ENCODE measurements at places on chromosomes 5 and 9.

DNA sequence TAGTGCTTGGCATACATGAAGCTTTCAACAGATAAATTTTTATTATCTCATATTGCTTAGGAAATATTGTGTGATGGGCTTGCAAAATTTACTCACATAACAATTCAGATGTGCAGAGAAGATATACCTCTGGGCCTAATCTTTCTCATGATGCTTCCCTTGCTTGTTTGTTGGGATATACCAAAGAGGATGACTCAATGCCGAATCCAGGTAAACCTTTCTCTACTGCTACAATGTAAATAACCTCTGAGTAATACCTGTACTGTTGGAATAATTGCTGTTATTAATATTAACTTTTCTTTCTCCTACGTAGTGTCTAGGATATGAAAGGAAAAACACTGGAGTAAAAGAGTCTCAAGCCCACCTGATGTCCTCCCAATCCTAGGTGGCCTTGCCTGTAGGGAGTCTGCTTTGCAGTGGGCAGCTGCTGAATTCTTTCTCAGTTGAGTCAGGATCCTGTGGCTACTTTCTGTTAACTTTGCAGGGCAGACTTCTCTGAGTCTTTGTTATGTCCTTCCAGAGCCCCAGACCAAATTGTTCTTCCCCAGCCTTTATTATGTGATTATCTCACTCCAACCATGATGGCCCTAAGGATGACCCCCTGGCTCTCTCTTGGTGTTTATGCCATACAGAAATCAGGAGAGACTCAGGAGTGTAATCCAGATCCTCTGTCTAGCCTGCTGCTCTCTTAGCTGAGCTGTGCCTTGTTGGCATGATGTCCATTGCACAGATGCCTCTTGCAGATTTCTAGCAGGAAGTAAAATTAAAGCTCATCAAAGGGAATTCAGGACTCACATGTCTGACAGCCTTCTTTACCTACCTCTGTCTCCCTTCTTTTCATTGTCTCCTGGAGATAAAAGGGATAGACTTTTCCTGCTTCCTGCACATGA, 208.1 kb downstream of the SNX18 start:
- no peak for DNase-seq

GRCh38 chr5:173853370-173854131, 34.6 kb upstream of the CPEB4 start:
- peak; percentile 95 for DNase-seq

DNA sequence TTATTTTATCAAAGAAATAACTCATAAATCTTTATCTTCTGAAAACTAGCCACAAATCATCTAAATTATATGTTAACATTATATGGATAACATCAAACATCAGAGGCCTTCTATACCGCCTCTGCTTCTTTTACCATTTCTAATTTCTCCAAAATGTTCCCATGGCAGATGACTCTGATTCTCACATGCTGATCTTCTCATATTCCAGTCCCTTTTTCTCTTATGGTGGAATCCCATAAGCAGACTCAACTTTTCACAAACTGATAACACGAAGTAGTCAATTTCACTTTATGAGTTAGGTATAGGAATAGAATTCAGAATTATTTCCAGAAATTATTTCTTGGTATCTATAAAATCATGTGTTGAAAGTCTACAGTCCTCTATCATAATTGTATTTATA, 212.3 kb downstream of the ENC1 start:
- DNase-seq = no peak

DNA sequence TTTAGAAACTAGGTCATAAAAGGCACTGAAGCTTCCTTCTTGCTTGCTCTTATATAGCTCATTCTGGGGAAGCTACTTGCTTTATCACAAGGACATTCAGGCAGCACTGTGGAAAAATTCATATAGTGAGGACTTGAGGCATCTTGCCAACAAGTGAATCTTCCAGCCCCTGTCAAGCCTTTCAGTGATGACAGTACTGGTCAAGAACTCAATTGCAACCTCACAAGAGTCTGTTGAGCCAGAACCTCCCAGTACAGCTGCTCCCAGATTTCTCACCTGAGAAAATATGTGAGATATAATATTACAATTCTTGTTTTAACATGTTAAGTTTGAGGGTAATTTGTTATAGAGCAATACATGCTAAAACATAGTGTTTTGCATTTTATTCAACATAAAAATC, 2011.0 kb upstream of the NUDT12 start:
- DNase-seq = no peak

DNA sequence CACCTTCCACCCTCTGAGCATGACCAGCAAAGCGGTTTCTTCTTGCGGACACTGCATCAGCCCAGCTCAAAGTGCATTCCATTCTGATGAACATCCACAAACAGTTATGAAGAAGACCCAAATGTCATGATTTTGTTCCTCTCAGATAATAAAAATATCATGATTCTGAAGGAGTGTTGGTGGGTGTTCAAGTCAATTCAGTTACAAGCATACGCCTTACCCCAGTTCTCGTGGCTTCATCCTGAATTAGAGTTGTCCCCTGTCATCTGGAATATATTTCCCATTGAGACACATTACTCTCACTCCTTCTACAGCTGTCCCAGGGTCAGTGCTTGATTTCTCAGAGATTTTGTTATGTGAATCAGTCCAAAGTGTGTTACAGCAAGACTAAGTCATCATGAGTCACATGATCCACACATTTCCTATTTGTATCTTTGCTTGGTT, 325.4 kb downstream of the RFX3 start:
- DNase-seq = no peak

GRCh38 chr9:97039514-97039860, 545 bp upstream of the CTSV start:
- no peak for DNase-seq

- DNase-seq = no peak
Observed at GRCh38 chr5:6554812-6555211, 78.0 kb downstream of the NSUN2 start.

GRCh38 chr9:38689678-38690077, 30.3 kb downstream of the FAM240B start:
- no peak for DNase-seq

DNA sequence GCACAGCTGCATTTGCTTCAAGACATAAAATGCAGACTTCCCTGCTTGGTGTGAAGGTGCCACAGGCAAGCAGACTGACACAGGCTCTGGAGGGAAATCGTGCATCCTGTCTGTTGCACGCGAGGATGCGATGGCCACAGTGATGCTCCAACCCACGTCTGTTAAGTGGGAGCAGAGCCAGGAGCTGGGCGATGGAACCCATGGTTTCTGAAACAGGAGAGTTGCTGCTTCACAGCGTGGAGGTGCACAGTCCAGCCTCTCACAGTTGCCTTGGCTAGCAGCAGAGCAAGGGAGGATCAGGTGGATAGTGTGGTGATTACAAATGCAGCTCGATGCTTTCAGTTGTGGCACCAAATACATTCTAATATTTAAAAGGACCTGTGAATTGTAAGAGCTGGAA, 108.8 kb downstream of the TENT4A start:
- DNase-seq = no peak

DNA sequence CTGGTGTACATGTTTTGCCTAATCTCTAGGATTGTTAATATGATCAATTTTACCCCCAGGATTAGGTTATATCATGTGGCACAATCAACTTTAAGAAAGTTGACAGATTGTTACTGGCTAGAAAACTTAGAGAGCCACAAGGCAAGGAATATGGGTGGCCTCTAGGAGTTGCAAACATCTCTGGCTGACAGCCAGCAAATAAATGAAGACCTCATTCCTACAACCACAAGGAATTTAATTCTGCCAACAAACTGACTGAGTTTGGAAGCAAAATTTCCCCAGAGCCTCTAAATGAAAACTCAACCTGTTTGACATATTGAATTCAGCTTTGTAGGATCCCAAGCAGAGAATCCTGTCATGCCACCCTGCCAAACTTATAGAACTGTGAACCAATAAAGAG, 196.4 kb upstream of the PTGER4 start:
- no peak for DNase-seq

DNA sequence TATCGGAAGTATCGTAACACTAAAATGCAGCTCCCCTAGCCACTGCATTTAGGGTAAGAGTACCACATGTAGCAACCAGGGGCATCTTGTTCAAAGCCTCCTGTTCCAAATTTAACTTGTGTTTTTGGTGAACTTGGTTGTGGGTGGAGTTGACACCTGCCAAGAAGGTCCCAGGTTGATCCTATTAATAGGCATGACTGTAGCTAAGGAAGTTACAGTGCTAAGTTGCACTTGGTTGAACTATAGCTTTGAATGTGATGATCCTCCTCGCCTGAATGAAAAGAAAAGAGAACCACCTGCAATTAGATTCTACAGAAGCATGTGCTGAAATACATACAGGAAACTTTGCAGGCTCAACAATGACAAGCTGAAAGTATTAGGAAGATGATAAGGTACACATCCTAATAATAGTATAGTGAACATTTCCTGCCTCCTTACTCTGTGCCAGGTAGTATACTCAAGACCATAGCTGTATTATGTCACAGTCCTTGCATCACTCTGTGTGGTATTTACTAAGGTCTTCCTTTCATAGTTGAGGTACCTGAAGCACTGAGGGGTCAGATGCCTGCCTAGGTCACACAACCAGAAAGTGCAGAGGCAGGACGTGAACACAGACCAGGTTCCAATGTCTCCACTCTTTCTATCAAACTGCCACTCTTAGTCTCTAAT, 64.5 kb upstream of the PIP5K1B start:
- no peak for DNase-seq

DNA sequence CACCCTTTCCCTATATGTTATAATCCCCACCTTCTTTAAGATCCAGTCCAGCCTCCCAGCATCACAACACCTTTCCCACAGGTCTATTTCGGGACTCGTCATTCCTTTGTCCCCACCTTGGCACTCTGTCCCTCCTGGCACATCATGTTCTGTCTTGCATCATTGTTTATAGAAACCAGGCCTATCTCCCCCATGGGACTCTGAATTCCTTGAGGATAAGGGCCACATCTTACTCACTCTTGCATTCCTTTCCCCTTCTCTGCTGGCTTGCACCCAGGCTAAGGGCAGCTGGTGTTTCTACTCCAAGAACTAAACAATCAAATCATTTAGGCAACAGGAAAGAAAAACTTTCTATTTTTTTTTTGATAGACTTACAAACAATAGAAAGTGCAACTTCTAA, 205.7 kb downstream of the AGTPBP1 start:
- no peak for DNase-seq

- DNase-seq = no peak
Observed at GRCh38 chr5:159518371-159518770, 188.1 kb upstream of the IL12B start.

DNA sequence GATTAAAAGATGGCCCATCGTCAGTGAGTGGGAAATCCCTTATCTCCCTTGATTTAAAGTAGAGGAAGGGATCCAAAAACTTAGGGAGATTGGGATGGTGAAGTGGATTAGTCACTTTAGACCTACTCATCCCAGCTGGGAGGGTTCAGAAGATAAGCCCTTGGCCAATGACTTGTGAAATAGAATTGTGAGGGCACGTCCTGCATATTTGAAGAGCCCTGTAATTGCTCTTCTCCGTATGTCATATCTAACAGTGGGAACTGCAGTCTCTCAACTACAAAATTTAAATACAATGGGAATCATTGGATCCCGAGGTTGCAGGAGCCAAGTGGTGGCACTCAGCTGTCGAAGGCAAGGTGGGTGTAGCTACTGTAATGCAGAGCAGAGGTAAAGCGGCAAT, 65.4 kb upstream of the C9orf72 start:
- DNase-seq = no peak
